ENCODE measurements at places on chromosomes 12 and 14.
A peak's percentile ranks its signal among the peaks of the same experiment; 100 is the strongest.

- no peak for DNase-seq
Observed at GRCh38 chr12:49170924-49171323, 18.0 kb downstream of the TUBA1A start.

- DNase-seq = no peak
Observed at GRCh38 chr14:71554959-71555612, 377.1 kb upstream of the RGS6 start.

DNA sequence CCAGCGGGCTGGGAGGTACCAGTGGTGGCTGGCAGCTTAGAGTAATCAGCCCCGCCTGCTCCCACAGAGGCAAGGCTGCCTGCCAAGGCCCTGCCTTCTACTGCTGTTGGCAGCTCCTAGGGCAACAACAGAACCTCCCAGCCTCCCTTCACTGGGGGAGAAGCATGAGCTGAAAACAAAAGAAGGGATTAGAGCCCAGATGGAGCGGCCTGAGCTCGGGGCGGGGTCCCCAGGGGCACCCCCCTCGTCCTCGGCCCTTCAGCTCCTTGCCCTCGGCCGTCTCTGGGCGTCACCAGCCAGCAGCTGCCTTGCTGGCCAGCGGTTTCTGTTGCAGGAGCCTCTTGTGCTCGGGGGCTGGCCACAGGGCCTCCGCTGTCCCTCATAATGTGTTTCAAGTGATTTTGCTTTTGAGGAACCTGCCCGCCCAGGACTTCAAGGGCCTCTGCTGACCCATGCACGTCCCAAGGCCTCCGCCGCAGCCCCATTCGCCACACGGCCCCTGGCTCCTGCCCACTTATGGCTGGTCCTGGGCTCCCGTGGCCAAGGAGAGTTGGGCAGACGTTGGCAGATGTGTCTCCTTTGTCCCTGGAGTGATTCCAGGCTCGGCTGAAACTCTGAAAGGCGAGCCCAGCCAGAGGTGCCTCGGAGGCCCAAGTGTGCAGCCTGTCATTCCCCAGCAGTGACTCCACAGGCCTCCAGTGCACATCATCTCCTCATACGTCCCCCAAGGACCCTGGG lies 49.7 kb downstream of the PSMA6 start:
- peak; percentile 96 for DNase-seq

- no peak for DNase-seq
Observed at GRCh38 chr12:119447126-119447525, 112.6 kb downstream of the CCDC60 start.

GRCh38 chr14:105329411-105330150 lies 15.0 kb downstream of the PACS2 start:
- DNase-seq = no peak

- no peak for DNase-seq
Observed at GRCh38 chr14:33290641-33291040, 352.0 kb downstream of the NPAS3 start.

- DNase-seq = no peak
Observed at GRCh38 chr12:44509471-44509870, 366.6 kb downstream of the NELL2 start.

- no peak for DNase-seq
Observed at GRCh38 chr14:24999157-24999556, 50.8 kb downstream of the STXBP6 start.

DNA sequence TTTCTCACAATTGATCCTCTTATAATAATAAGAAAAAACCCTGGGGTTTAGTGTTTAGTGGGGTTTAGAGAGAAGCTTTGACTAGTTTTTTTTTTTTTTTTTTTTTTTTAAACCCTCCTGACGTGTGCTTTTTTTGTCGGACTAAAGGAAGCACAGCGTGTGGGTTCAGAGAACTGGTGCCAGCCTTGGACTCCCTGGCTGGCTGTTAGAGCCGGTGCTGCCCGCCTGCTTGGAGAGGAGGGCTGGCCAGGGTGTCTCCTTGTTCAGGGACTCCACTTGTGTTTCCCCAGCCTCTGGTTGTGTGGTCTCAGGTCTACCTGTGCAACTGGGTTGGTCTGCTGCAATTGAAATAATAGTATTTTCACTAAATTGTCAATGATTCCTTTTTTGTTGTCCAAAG lies 54.1 kb upstream of the ASPG start:
- DNase-seq = no peak

GRCh38 chr14:69346710-69347109 lies 51.4 kb downstream of the ERH start:
- no peak for DNase-seq

DNA sequence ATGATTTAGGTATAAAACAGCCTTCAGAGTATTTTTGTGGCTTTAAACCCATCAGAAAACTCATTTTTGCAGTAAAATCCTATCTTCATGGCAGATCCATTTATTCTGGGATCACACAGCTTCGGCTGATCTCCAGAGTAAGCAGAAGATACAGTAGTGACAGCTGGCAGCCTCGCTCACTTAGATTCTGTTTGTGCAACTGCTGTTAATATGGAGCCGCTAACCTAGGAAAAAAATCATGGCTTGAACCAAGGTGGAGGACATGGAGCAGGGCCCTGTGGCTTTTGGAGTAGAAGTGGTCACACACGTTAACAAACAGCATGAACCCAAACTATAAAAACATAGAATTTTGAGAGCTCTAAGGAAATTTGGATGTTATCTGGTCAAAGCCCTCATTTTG lies 137.2 kb upstream of the ARHGAP5 start:
- no peak for DNase-seq

DNA sequence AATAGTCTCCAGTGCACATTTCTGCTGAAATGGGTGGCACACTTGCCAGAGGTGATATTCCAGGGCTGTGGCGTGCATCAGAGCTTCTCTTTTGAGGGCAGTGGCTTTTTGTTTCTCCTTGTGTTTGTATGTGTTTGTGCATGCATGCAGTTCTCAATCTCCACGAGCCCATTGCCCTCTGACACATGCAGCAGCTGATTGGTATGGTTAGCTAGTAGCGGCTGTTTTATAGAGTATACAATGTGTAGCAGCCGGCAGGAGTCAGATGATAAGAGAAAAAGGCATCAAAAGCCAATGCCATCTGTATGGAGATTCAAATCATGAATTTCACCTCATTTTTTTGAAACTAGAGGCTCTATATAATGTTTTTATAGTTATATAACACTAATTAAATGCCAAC lies 616.9 kb upstream of the STXBP6 start:
- no peak for DNase-seq

- peak; percentile 21 for DNase-seq
Observed at GRCh38 chr14:60647081-60647836, 2.0 kb downstream of the SIX1 start.

DNA sequence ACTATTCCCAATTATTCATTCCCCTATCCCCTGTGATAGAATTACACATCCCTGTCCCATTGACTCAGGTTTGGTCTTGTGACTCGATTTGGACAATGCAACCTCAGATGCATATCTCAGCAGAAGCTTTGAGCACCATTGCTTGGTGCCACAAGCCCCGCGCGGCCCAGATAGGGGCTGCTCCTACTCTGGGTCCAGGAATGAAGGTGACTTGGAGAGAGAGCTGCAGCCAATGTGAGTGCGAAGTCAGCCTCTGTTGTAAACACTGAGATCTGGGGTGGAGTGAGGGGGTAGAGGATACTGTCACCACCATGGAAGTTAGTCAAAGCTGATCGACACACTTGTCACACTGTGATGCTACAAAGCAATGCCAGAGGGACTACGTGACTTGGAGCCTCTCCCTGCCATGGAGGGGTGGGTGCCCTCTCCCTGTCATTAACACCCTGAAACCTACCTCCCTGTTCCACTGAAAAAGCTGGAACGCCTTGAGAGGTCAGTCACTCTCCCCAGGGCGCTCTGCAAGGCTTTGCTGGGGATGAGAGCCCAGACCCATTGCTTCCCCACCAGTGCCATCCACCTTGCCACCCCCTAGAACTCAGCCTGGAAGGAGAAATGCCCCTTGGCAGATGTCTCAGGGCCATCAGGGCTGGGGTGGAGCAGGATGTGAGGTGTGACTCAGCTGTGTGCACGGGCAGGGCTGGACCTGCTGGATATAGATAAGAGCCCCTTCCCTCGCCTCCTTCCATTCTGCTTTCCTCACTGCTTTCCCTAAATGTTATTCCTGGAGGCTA lies 6.6 kb upstream of the PLEK2 start:
- no peak for DNase-seq

DNA sequence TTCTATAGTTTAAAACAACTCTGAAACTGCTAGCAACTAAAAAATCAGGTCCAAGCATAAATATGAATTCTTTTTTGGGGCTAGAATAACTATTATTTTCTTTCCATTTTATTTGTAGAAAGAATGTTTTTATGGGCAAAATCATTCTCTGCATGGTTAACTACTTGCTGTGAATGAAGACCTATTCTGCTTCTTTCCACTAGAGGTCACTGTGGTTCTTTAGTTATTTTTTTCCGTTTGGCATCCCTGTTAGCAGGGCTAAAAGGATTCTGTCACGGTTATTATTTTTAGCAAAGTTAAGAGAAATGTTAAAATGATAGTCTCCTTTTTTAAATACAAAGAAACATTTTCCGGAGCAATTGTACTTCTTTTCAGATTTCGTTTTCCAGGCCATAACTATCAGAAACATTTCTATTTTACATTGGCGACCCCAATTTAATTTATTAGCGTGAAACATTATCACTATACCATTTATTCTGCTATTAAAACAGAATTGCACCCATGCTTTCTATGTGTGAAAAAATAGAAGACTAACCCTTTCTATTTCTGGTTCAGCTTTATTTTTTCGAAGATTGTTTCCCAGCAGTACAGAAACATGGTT lies 404.8 kb downstream of the ATP23 start:
- DNase-seq = peak; percentile 39

DNA sequence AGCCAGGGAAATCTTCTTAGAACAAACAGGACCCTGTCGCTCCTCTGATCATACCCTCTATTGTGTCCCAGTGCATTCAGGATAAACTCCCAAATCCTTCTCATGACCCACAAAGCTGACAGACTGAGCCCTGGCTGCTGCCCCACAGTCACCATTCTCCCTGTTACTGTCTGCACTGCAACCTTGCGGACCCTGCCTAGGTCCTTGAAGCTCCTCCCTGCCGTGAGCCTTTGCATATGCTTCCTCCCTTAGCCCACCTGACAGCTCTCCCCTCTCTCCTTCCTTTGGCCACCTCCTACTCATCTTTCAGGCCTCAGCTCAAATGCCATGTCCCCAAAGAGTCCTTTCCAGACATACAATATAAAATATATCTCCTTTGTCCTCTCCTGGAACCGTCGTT lies 62.4 kb downstream of the SLC6A12 start:
- no peak for DNase-seq

Data from COR-L47 (cell line).